Thyroid gland (tissue), 4 donors: ENCODE measurements at places on chromosomes 2 and 18. TPM values are rescaled to one million over a fixed set of nuclear protein-coding genes. Genes with fewer than 3 reads are reported as not detected.

Gene MDH1B
- 14.7 TPM for total RNA-seq

Gene CELF4
- 4.3 TPM for total RNA-seq

DNA sequence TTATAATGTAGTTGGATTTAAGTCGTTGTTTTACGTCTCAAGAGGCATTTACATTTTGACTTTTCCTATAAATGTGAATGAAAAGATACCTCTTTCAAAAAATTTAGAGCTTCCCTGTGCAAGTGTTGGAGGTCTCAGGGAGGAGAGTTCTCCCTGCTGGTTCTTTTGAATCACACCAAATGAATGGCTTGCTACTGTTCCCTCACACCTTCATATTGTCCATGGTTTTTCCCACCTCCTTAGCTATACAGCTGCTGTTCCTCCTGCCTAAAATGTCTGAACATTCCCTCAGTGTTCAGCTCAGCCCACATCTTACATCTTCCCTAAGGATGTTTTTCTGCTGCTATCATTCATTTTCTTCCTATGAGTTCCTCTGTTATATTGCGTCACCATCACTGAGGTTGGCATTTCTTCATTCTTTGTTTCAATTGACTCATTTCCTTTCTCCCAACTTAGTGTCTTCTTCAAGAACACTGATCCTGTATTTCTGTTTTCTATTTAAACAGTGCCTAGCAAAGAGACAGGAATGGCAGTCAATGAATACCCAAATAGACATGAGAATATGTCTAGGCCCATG lies 46.0 kb downstream of the COX7A2L start:
- no peak for DNase-seq
- no peak overlapping the region for H3K4me3 ChIP-seq
- H3K4me1 ChIP-seq: peaks cover 7% of the 10 kb centered on the region

DNA sequence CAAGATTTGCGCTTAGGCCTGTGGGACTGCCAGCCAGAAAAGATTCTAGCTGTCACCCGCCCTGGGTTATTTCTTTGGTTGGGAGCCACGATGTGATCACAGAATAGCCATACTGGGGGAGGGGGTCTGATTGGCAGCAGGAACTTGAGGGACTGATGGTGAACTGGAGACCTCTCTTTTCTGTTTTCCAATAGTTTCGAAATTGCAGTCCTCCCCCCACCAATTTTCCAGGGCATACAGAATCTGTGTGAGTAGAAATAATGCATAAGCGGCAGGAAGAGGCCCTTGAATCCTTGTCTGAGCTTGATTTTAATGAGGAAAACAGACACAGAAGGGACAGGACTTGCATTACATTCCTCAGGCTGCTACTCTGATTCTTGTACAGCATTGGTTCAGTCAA lies 2.2 kb upstream of the POLR2D start:
- no peak for DNase-seq
- H3K27me3 ChIP-seq: no peaks in the 10 kb centered on the region
- peaks cover 16% of the 10 kb centered on the region for H3K4me1 ChIP-seq
- no peak overlapping the region for H3K4me3 ChIP-seq

Gene BOLL
- total RNA-seq: 0.27 TPM

GRCh38 chr18:57624988-57625387 lies 3.4 kb upstream of the NARS1 start:
- no peak overlapping the region for H3K27ac ChIP-seq
- no peaks in the 10 kb centered on the region for H3K27me3 ChIP-seq
- H3K36me3 ChIP-seq: no peaks in the 10 kb centered on the region
- no peak for DNase-seq
- H3K4me1 ChIP-seq: peaks cover 6% of the 10 kb centered on the region

DNA sequence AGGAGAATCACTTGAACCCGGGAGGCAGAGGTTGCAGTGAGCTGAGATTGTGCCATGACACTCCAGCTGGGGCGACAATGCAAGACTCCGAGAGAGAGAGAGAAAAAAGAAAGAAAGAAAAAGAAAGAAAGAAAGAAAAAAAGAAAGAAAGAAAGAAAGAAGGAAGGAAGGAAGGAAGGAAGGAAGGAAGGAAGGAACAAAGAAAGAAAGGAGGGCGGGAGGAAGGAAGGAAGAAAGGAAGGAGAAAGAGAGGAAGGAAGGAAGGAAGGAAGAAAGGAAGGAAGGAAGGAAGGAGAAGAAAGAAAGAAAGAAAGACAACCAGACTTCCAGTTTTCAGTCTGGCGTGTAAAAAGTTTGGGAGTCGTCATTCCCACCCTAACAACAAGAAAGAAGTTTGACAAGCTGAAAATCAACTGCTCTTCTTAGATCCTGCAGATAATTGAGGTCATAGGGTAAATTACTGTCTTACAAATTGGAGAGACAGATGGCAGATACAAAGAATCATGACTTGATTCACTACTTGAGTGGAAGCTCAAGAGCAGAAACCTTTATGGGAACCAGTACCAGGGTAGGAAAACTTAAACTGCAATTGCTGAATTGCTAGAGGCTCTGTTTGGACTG lies 15.1 kb upstream of the CYP27C1 start:
- DNase-seq: no peak
- H3K27me3 ChIP-seq: no peaks in the 10 kb centered on the region
- no peak overlapping the region for H3K4me3 ChIP-seq
- no peaks in the 10 kb centered on the region for H3K4me1 ChIP-seq

GRCh38 chr2:225464346-225465025 lies 65.0 kb downstream of the NYAP2 start:
- DNase-seq: no peak
- H3K4me1 ChIP-seq: no peaks in the 10 kb centered on the region
- H3K36me3 ChIP-seq: no peaks in the 10 kb centered on the region
- H3K27ac ChIP-seq: no peak overlapping the region
- H3K27me3 ChIP-seq: no peaks in the 10 kb centered on the region
- no peak overlapping the region for H3K4me3 ChIP-seq

Gene ITPRIPL1
- 0.75 TPM for total RNA-seq

- H3K36me3 ChIP-seq: no peaks in the 10 kb centered on the region
- H3K27ac ChIP-seq: no peak overlapping the region
- DNase-seq: no peak
- H3K27me3 ChIP-seq: no peaks in the 10 kb centered on the region
- H3K4me3 ChIP-seq: no peak overlapping the region
- peaks cover 7% of the 10 kb centered on the region for H3K4me1 ChIP-seq
These were observed 151.6 kb upstream of the MSH6 start for GRCh38 chr2:47631306-47631705.

DNA sequence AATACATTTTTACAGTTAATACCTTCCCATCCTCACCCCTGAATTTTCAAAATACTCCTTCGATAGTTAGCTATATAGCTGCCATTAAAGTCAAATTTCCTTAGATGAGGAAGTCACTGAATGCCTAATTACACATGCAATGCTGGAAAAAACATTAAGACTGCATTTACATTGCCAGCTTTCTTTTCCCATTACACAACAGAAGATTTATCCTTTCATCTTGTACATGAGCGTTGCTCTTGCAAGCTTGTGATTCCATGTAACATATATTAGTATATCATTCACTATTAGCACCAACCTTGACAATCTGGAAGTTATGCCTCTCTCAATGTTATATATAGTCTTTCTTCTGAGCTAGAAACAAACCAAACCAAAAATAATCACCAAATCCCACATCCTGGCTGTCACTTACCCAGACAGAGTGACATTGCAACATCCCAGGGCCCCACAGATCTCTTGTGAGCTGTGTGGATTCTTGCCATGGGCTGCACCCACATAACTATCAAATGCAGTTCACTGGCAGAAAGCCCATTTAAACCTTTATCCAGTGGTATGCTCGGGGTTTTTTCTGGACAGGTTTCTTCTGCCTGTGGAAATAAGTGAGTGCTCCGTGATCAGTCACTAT lies 79.2 kb upstream of the PAPOLG start:
- H3K4me3 ChIP-seq: no peak overlapping the region
- no peaks in the 10 kb centered on the region for H3K27me3 ChIP-seq

DNA sequence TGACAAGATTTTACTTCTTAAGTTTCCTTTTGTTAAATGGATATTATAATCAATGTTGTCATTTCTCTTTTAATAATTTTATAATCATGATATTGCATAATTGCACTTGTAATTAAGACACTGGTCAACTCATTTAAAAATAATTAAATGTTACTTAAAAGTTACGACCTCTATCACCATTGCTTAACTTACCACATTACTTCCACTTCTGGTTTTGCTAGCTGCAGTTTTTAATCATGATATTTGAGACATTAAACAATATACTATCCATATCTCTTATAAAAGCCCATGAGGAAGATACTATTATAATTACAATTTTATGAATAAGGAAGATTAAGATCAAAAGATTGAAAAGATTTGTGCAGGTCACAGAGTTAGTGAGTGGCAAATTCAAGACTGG lies 502.0 kb downstream of the RNF144A start:
- no peak overlapping the region for H3K4me3 ChIP-seq
- no peaks in the 10 kb centered on the region for H3K27me3 ChIP-seq
- DNase-seq: no peak
- no peaks in the 10 kb centered on the region for H3K36me3 ChIP-seq
- H3K27ac ChIP-seq: no peak overlapping the region

- no peak overlapping the region for H3K4me3 ChIP-seq
- no peaks in the 10 kb centered on the region for H3K36me3 ChIP-seq
- no peak overlapping the region for H3K27ac ChIP-seq
- H3K4me1 ChIP-seq: no peaks in the 10 kb centered on the region
These were observed 5.6 kb upstream of the EML4 start for GRCh38 chr2:42163444-42164045.

GRCh38 chr2:50347358-50348044 lies 684.4 kb downstream of the NRXN1 start:
- no peak for DNase-seq
- H3K27ac ChIP-seq: no peak overlapping the region
- no peaks in the 10 kb centered on the region for H3K4me1 ChIP-seq
- H3K36me3 ChIP-seq: no peaks in the 10 kb centered on the region
- no peaks in the 10 kb centered on the region for H3K27me3 ChIP-seq

Gene REG1B
- not detected for total RNA-seq

Gene NEB
- 16.4 TPM for total RNA-seq

DNA sequence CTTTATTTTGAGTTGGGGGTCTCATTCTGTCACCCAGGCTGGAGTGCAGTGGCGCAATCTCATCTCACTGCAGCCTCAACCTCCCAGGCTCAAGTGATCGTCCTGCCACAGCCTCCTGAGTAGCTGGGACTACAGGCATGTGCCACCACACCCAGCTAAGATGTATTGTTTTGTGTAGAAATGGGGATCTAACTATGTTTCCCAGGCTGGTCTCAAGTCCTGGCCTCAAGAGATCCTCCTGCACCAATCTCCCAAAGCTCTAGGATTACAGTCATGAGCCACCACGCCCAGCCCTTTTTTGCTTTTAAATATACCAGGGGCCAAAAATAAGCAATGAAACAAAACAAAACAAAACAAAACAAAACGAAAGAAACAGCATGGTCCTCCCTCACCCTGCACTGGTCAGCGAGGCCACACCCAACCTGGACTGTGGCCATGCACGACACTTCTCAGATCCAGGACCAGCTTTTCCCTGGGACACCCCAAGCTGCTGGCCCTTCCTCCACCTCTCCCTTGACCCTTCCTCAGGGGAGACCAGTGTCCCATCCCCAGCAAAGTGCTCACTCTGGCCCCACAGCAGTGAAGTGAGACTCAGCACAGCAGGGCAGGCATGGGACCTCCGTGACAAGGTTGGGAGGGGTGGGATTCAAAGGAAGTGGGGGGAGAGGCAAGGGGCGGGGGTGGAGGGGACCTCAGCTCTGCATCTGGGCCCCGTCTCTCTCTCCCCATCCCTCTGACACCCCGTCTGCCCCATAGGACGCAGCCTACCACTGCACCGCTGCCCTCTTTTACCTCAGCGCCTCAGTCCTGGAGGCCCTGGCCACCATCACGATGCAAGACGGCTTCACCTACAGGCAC lies 23.5 kb downstream of the MAL start:
- H3K4me1 ChIP-seq: peaks cover 28% of the 10 kb centered on the region
- H3K27me3 ChIP-seq: no peaks in the 10 kb centered on the region
- no peaks in the 10 kb centered on the region for H3K36me3 ChIP-seq

DNA sequence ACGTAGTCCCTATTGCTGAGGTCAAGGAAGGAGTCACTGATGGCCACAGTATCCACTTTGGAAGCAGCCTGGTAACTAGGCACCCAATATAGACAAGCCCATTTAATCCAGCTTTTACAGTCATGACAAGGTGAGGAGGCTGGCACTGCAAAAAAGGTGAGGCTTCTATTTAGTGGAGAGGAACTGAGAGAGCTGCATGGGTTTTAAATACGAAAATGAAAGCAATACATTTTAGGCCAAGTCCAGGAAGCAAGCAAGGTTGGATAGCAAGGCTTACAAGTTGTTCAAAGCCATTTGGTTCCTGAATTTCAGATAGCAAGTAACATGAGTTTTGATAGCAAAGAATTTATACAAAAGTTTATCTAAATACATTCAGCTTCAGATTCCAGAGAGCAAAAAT lies 80.4 kb downstream of the SGPP2 start:
- H3K27me3 ChIP-seq: no peaks in the 10 kb centered on the region
- H3K4me1 ChIP-seq: no peaks in the 10 kb centered on the region
- H3K36me3 ChIP-seq: no peaks in the 10 kb centered on the region
- H3K4me3 ChIP-seq: no peak overlapping the region
- DNase-seq: no peak
- H3K27ac ChIP-seq: no peak overlapping the region

- H3K27me3 ChIP-seq: no peaks in the 10 kb centered on the region
- no peaks in the 10 kb centered on the region for H3K4me1 ChIP-seq
- H3K4me3 ChIP-seq: no peak overlapping the region
- no peak overlapping the region for H3K27ac ChIP-seq
- H3K36me3 ChIP-seq: no peaks in the 10 kb centered on the region
These were observed 50.2 kb downstream of the CABYR start for GRCh38 chr18:24189007-24189528.

DNA sequence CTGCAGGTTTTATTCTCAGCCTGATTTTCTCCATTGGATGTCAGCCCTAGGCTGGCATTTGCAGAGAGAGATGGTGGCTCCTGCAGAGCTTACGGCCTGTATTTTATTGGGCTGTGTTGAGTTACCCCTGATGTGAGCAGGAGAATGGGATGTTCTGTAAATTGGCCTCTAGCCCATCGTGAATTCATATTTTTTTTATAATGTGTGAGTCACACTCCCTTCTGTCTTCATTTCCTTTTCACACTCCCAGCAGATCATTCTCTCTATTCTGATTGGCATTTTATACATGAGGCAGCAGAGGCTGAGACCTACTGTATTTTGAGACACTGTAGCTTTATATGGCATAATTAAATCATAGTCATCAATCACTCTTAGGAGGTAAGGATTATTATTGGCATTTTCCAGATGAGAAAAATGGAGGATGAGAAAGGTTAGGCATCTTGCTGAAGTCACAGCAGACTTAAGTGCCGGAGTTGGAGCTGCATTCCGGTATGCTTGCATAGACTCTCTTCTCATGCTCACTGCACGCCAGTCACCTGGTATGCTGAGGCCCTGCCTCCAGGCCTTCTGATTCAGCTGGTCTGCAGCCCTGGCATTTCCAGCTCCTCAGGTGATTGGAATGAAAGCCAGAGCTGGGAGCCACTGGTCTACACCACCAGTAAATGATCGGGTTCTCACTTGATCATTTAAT lies 142.4 kb downstream of the NEDD4L start:
- no peaks in the 10 kb centered on the region for H3K27me3 ChIP-seq
- H3K4me1 ChIP-seq: peaks cover 65% of the 10 kb centered on the region
- no peak overlapping the region for H3K4me3 ChIP-seq

Gene KCNK3
- 4.8 TPM for total RNA-seq

GRCh38 chr2:156483741-156484173 lies 47.6 kb downstream of the GPD2 start:
- no peaks in the 10 kb centered on the region for H3K36me3 ChIP-seq
- no peaks in the 10 kb centered on the region for H3K27me3 ChIP-seq
- H3K27ac ChIP-seq: no peak overlapping the region
- H3K4me1 ChIP-seq: peaks cover 4% of the 10 kb centered on the region

Gene RTP5
- total RNA-seq: 0.13 TPM
